Stimulated activated CD4-positive, alpha-beta T cell treated with anti-CD3 and anti-CD28 coated beads, Interleukin-2, amount 100 ng/mL, for 48 hours (primary cell): ENCODE measurements at places on chromosomes 2 and 18.

- no peak for DNase-seq
Measured at GRCh38 chr2:108034843-108035242, 48.5 kb downstream of the SLC5A7 start.

- DNase-seq: no peak
Measured at GRCh38 chr2:171410101-171410500, 23.7 kb downstream of the METTL8 start.

- DNase-seq: peak; percentile 43
Measured at GRCh38 chr2:73907840-73908452, 15.1 kb downstream of the ACTG2 start.

DNA sequence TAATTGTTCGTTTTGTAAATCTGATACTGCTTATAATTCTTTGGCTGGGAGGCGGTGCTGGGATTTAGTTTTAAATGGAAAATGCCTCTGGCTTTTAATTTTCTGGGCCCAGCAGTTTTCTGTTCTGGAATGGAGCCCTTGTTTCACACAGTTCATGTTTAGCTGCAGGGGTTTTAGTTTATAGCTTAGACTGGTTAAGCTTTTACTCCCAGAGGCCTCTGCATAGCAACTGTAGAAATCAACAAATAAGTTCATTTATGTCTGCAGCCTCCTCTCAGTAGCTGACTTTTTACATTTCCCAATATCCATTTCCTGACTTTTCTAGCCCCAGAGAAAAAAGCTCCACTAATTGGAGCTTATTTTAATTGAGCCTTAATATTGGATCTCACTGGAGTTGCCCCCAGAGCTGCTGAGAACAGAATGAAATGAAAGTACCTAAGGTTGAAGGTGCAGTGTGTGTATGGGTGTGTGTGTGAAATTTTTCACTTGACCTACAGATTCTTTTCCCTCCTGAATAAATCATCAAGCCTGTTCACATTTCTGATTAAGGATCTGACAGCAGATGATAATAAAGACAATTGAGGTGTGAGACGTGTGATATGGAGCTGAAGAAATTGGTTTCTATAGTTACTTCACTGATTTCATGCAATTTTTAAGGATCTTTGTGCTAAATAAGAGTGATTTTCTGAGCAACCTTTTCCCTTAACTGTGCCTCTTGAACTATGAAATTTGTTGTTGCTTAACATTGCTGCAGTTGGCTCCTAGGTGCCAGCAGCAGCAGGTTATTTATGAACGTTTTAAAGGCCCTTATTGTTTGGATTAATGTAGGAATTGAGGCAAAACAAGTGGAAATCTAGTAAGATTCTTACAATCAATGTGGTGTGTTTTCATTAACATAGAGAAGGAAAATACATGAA is 109.6 kb downstream of the TAF4B start:
- DNase-seq: no peak

DNA sequence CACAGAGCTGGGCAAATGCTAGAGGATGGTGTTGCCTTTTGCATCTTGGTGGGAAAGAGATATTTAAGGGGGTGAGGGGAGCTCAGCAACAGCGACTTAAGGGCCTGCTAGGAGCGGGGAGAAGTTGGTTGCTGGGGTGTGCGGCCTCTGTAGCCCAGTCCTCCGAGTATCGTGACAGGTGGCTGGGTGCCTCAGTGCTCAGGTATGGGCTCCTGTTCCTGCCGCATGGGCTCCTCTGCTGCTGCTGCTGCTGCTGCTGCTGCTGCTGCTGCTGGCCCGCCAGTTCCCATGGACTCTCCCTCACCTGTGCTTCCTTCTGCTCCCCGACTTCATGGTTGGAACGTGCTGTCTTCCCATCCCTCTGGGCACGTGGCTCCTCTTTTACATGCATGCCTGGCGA is 22.0 kb downstream of the AGAP1 start:
- DNase-seq: no peak

DNA sequence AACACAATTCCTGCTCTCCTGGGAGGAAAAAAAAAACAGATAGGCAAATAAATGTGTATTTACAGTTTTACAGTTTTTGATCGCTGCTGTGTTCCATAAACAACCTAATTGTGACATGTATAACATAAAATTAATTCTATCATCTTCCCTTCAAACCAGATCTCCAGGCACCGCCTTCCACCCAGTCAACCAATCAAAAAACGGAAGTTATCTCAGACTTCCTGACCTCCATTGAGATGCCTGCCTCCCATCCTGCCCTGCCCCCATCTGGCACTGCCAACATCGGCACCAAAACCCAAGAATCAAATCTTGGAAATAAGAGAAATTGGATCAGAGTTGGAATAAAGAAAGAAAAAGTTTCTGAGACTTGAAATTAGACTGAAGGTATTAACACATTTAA is 3.1 kb upstream of the RIOK3 start:
- no peak for DNase-seq
